ENCODE measurements at places on chromosomes 4 and X. TPM values are rescaled to one million over a fixed set of nuclear protein-coding genes. Genes with fewer than 3 reads are reported as not detected.

CENPVL2 gene
- not detected for total RNA-seq

PASD1 gene
- total RNA-seq = not detected

POF1B gene
- total RNA-seq = not detected

TNIP3 gene
- 4.5 TPM for total RNA-seq

AMBN gene
- total RNA-seq = not detected

LRPAP1 gene
- 118 TPM for total RNA-seq

NALF2 gene
- total RNA-seq = not detected

MID1 gene
- 0.36 TPM for total RNA-seq

CCNB3 gene
- total RNA-seq = 0.22 TPM

TMEM47 gene
- not detected for total RNA-seq

- no peak overlapping the region for H3K4me3 ChIP-seq
- H3K27me3 ChIP-seq = no peaks in the 10 kb centered on the region
- DNase-seq = no peak
- H3K4me1 ChIP-seq = peaks cover 11% of the 10 kb centered on the region
- H3K27ac ChIP-seq = no peak overlapping the region
Measured at GRCh38 chr4:83449009-83449408, 6.6 kb downstream of the HELQ start.

- H3K4me3 ChIP-seq = no peak overlapping the region
- no peak for DNase-seq
- H3K36me3 ChIP-seq = no peaks in the 10 kb centered on the region
- no peak overlapping the region for H3K27ac ChIP-seq
- H3K4me1 ChIP-seq = no peaks in the 10 kb centered on the region
- peaks cover 5% of the 10 kb centered on the region for H3K27me3 ChIP-seq
Measured at GRCh38 chr4:74081035-74081434, 18.0 kb downstream of the CXCL2 start.

DNA sequence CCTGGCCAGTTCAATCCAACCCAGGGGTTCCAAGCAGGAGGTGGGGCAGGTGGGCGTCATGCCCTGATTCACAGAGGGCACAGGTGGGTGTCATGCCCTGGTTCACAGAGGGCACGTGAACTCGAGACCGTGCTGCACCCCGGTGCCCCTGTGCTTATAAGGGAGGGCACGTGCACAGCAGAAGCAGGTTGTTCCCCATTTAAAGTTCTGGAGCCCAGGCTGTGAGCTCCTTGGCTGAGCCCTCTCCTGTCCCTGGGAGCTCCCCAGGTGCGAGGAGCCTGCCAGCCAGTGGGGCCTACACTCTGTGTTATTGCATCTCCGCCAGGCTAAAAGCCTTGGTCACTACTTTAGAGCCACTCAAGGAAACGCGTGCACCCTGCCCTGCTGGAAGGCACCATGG is 3.2 kb upstream of the CPZ start:
- no peaks in the 10 kb centered on the region for H3K4me1 ChIP-seq
- H3K36me3 ChIP-seq = no peaks in the 10 kb centered on the region
- no peak overlapping the region for H3K4me3 ChIP-seq
- peaks cover 14% of the 10 kb centered on the region for H3K27me3 ChIP-seq

DNA sequence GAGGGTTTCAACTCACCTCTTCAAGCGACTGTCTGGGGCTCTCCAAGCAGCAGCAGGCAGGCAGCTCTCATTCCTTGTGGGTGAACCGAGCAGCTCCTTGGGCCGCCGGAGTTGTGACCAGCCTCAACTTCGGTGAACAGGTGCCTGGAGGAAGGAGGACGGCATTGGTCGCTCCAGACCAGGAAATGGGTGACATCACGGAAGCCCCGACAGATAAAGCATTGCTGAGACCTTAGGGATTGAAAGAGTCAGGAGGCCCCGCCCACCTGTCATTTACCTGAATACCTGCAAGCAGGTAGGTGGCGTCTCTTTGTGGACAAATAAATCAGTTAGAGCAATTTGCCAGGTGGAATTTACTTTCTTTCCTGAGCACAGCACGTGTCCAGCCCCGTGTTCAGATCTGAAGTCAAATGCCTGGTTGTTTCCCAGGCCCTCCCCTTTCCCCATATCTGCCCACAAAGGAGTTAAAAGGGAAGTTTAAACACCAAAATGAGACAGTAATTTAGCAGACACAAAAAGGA is at the start of gene LNX1:
Gene LNX1 (minus strand): TSS at position 115 of the 521 bp plus-strand sequence. CDS start 17,484 bp downstream, outside the sequence.
- H3K27me3 ChIP-seq = peaks cover 41% of the 10 kb centered on the region
- no peaks in the 10 kb centered on the region for H3K4me1 ChIP-seq
- no peaks in the 10 kb centered on the region for H3K36me3 ChIP-seq

DNA sequence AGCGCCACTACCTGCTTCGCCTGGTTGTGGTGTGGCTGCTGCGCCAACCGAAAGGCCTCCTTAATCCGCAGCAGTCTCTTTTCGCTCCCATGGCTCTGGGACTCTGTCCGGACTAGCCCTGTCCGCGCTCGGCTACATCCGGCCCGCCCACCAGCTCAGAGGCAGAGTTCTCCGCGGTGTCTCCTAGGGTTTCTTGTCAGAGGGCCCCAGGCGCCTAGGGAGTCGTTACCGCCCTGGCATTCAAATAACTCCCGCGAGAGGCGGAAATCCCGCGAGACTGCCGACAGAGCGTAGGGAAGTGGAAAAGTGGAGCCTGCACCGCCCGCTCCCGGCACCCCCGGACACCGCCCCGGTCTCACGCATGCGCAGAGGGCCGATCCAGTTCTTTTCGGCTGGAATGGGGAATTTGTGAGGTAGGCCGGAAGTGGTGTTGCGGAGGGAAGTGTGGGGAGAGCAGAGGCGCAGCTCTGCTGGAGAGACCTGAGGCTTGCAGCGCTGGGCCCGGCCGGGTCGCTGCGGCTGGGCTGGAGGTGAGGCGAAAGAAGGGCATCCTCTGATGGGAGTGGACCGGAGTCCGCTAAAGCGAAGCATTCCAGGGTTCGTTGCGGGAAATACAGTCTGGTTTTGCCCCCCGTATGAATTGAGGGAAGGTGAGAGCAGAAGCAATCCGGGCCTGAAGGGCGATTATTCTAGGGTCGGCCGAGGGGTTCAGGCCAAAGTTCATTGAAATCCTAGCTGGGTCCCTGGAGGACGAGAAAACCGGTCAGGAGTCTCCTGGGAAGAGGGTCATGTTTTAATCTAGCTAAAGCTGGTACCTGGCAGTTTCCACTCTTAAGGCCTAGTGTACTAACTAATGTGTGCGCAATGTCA is at the start of gene FAM200B:
Gene FAM200B (plus strand): TSS at position 456 of the 870 bp plus-strand sequence. CDS start 5,151 bp downstream, outside the sequence.
- H3K4me1 ChIP-seq = peaks cover 32% of the 10 kb centered on the region
- H3K27ac ChIP-seq = peak within 1 kb of the TSS; percentile 98
- DNase-seq = peak; percentile 97
- H3K27me3 ChIP-seq = no peaks in the 10 kb centered on the region
- no peaks in the 10 kb centered on the region for H3K36me3 ChIP-seq

DNA sequence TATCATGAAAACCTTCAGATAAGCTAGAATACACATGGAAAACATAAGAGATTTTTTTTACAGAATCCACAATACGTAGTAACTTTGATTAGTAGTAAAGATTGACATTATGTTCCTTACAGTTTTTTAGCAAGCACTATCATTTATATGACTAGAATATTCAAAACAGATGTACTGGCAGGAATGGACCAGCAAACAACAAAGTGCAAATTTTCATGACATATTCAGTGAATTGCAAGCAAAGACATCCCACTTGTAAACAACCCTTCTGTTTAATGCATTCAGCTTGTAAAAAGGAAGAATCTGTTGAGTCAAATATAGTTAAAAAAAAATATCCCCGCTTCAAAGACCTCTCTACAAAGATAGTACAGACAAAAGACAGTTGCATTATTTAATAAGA is 403.7 kb upstream of the TRAM1L1 start:
- no peak for DNase-seq
- H3K36me3 ChIP-seq = peaks cover under 1% of the 10 kb centered on the region
- H3K27ac ChIP-seq = no peak overlapping the region
- no peaks in the 10 kb centered on the region for H3K27me3 ChIP-seq
- no peak overlapping the region for H3K4me3 ChIP-seq
- H3K4me1 ChIP-seq = no peaks in the 10 kb centered on the region

DNA sequence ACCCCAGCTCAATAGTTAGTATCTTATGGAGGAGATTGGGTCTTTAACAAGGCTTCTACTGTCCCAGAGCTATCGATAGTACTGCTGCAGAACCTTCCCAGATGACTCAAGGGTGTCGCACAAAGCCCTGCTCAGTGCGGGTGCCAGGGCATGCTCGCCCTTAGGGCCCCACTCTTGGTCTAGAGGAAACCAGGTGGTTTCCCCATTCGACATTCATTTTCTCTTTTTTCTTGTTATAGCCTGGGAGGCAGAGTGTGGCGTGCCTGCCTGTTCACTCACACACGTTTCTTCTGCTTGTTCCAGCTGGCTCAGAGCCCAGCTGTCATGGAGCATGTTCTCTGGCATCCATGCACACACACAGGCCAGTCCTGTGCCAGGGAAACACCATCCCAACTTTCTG is 144.5 kb downstream of the SMIM20 start:
- peaks cover 49% of the 10 kb centered on the region for H3K4me1 ChIP-seq
- H3K4me3 ChIP-seq = peak overlapping the region; percentile 70
- H3K36me3 ChIP-seq = no peaks in the 10 kb centered on the region
- no peak for DNase-seq

DNA sequence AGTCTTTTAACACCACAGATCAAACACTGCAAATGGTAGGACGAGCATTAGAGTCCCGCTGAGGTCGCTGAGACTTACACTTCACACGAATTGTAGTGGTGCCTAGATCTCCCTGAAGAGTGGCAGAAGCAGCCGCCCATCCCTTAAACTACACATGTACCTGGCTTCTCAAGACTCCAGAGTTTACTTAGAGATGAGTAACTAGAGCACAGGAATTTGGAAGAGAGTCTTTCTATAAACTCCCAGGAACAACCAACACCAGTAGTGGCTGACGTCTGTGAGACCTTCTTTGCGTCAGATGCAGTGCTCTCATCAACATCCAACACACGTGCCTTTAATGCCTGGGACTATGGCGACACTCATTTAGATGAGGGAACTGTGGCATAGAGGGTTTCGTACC is 12.6 kb downstream of the SORBS2 start:
- H3K4me1 ChIP-seq = no peaks in the 10 kb centered on the region
- no peak overlapping the region for H3K27ac ChIP-seq
- no peak overlapping the region for H3K4me3 ChIP-seq
- no peak for DNase-seq
- H3K36me3 ChIP-seq = no peaks in the 10 kb centered on the region

DNA sequence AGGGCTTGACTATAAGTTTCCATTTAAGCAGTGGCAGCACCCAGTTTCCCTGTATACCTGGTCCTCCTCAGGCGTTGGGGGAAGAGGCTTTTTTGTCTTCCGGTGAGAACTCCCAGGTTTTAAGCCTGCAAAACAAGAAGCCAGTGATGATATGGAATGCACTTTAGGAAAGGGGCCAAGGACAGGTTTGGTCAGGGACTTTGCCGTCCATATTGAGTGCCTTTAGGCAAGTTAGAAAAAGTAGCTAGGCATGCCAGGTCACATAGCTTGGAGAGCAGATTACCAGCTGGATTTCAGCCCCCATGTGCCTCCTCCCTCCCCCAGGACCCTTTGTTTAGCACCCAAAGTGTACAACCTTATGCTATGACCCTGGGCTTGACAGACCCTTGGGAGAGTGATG is 13.6 kb upstream of the TIMM8A start:
- H3K4me3 ChIP-seq = no peak overlapping the region
- H3K4me1 ChIP-seq = peaks cover 3% of the 10 kb centered on the region
- H3K27me3 ChIP-seq = no peaks in the 10 kb centered on the region
- H3K36me3 ChIP-seq = no peaks in the 10 kb centered on the region

DNA sequence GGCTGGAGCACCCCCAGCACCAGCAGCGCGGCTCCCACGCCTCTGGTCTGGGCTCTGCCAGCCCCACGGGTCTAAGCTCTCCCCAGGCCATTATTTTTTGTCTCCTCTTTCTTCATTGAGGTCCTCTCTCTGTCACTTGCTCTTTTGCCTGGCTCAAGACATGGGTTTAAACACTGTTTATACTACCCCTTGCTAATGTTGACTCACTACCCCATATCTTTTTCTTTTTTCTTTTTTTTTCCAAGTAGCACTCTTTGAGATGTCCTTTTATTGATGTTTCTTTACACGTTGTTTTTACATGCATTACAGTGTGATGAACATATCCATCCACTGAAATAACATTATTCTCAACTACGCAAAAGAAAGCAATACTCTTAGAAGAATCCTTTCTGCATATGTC is 1.7 kb upstream of the ERVMER34-1 start:
- peaks cover 45% of the 10 kb centered on the region for H3K27me3 ChIP-seq
- H3K27ac ChIP-seq = no peak overlapping the region
- peaks cover 5% of the 10 kb centered on the region for H3K36me3 ChIP-seq
- no peak for DNase-seq
- peaks cover 3% of the 10 kb centered on the region for H3K4me1 ChIP-seq

- H3K36me3 ChIP-seq = no peaks in the 10 kb centered on the region
- H3K27ac ChIP-seq = no peak overlapping the region
- no peak overlapping the region for H3K4me3 ChIP-seq
- no peaks in the 10 kb centered on the region for H3K27me3 ChIP-seq
Measured at GRCh38 chrX:68461576-68461975, 28.3 kb upstream of the OPHN1 start.

Data from natural killer cell treated with Interleukin-12 subunit alpha and Interleukin-12 subunit beta and Interleukin-15 and Interleukin-18, amount 100 ng/mL, for 72 hours (primary cell).